OCI-LY7 (cell line): ENCODE measurements at places on chromosomes 6 and 20.

GRCh38 chr20:24950836-24951525 lies 1.9 kb downstream of the CST7 start:
- DNase-seq = no peak

- no peak for DNase-seq
Measured at GRCh38 chr6:80227545-80228105, 121.2 kb downstream of the BCKDHB start.

GRCh38 chr6:112636650-112637262 lies 289.6 kb downstream of the RFPL4B start:
- no peak for DNase-seq

- no peak for DNase-seq
Measured at GRCh38 chr20:38131588-38132121, 33.4 kb downstream of the TGM2 start.

DNA sequence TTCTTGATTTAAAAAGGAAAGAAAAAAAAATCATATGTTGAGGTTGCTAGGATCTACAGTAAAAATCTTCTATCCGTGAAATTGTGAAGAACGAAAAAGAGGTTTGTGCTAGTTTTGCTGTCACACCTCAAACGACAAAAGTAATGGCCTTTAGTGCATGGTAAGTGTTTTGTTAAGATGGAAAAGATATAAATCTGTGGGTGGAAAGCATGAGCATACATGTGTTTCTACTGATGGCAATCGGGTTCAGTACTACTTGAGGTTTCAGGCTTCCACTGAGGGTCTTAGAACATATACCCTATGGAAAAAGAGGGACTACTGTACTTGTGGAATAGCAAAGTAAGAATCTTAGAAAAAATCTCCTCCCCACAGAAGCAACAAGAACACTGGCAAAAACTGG lies 58.0 kb downstream of the AHI1 start:
- DNase-seq = no peak

DNA sequence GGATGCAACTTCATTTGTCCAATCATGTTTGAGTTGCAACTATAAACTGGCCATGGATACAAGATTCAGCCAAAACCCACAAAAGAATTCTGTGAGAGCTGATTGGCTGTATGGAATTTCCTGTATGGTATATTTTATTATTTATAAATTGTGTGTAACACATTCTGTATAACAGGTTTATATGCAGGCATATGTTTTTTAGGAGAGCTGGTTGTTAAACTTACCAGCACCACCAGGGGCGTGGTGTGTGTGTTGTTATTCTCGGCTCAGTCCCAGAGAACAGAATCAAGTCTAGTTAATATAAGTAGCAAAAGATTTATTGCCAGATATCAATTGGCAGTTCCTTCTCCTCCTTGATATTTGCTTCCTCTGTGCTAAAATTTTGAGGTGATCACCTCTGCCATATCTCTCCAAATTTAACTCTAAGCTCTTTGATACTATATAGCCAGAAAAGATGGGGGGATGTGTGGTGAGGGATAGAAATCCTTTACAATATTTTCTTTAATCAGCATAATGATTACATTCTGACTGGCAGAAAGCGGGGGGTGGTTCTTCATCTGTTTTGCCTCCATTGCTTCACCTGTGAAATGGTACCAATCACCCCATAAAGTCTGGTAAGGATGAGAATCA lies 22.9 kb downstream of the CNBD2 start:
- DNase-seq = peak; percentile 68

- no peak for DNase-seq
Measured at GRCh38 chr6:168715643-168716481, 274.9 kb downstream of the SMOC2 start.

DNA sequence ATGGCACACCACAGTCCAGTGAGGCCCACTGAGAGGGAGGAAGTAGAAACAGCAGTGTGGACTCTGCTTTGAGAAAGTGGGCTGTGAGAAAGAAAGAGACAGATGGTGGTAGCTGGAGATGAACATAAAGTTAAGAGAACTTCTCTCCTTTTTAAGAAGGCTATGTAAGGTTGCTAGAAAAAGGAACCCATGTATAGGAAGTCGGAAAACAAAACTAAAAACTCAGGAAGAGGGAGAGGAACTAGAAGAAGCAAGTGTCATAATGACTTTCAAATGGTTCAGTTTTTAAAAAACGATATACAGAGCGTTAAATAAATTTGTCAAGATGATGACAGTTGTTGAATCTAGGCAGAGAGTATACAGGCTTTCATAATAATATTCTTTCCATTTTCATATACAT lies 25.4 kb upstream of the GMNN start:
- no peak for DNase-seq

GRCh38 chr20:24983896-24984295 lies 8.7 kb downstream of the APMAP start:
- DNase-seq = no peak

DNA sequence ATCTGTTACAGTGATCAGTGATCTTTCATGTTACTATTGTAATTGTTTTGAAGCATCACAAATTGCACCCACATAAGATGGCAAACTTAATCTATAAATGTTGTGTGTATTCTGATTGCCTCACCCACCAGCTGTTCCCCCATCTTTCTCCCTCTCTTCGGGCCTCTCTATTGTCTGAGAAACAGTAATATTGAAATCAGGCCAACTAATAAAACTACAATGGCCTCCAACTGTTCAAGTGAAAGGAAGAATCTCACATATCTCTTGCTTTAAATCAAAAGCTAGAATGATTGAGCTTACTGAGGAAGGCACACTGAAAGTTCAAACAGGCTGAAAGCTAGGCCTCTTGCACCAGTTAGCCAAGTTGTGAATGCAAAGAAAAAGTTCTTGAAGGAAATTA lies 141.2 kb downstream of the CDK19 start:
- DNase-seq = no peak

DNA sequence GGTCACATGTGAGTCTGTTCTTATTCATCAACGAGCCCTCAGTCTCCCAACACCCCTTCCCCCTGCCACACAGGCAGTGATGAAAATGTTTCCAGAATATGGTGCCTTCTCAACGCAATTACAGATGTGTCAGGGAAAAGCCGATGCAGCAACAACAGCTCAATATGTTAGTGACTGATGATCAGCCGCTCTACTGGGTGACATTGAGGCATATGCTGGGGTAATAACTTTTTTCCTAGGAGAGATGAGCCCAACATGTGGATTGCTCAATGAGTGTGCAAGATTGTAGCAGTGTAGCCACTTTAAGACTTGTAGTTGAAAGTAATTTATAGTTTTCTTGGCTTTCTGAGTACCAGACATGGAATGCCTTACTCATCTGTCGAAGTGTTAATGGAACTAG lies 49.4 kb downstream of the DTD1 start:
- no peak for DNase-seq
